Cortex of kidney (tissue), 1 donor: ENCODE measurements at places on chromosomes 5 and 9.

DNA sequence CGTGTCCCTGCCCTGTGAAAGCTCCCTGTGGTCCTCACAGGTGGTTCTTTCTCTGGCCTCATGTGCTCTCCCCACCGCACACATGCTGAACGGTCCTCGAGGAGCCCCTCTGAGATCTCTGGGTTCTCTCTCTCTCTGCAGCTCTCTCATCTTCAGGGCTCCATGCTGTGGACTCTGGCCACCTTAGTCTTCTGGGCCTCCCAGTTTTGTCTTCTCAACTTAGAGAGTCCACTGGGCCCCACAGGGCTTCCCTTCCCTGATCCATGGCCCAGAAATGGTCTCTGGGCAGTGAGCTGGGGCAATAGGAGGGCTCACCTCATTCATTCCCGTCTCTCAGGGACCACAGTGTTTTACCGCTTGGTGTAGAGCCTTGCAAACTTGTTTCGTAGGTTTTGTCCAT is 26.4 kb downstream of the FGD3 start:
- DNase-seq, result no peak

- no peak for DNase-seq
These were observed 58.0 kb upstream of the FBN2 start for GRCh38 chr5:128596071-128596470.

- DNase-seq, result no peak
These were observed 22.4 kb downstream of the PHF2 start for GRCh38 chr9:93598647-93599241.

DNA sequence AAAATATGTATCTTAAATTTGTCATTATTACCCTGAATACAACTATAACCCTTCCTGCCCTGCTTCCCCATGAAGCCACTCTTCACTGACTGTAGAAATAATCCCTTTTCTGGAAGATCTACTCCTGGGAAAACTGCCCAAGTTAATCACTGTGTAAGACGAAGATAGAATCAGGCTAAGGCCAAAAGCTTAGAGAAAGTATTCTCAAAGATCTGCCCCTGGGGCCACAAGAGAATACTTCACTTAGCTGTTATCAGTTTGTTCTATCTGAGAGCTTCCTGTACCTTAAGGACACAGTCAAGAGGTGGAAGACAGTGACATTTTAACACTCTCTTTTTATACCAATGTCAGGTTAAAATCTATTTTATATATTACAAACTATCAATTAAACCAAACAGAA is 33.8 kb downstream of the RNF145 start:
- no peak for DNase-seq

- no peak for DNase-seq
These were observed 85.4 kb downstream of the TRIM36 start for GRCh38 chr5:115084246-115084793.

DNA sequence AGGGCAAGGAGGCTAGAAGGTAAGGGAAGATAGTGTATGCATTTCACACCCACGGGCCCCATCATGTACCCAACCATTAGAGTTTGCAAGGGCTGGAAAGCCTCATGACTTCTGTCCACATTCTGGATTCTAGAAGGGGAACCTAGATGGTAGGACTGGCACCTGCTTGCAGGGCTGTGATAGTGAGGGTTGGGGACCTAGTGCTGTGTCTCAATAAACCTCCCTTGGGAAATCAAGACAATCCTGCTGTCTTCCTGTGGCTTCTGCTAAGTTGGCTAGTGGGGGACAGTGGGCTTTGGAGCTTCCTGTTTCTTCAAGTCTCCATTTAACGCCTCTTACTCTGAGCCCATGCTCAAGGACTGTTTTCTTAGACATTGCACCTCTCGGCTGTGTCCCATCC is 43.6 kb upstream of the SYNPO start:
- DNase-seq, result no peak

- no peak for DNase-seq
These were observed 6.2 kb downstream of the SKP2 start for GRCh38 chr5:36158144-36158543.

- no peak for DNase-seq
These were observed 13.2 kb upstream of the ZBTB43 start for GRCh38 chr9:126791406-126792230.

DNA sequence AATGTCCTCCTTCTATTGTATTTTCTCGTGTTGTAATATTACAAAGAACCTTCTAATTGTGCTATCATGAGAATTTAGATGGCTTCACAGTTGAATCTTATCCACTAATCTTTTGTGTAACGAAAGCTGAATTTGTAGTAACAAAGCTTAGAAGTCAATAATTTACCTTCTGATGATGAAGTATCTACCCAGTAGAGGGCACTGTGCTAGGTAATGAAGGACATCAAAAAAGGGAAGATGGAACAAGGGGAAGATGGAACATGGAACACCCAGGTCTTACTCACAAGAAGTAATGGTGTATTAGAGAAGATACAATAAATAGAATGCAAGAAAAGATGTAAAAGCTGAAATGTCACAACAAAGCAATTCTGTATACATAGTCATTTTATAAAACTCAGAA is 131.0 kb upstream of the CCNG1 start:
- DNase-seq, result no peak

DNA sequence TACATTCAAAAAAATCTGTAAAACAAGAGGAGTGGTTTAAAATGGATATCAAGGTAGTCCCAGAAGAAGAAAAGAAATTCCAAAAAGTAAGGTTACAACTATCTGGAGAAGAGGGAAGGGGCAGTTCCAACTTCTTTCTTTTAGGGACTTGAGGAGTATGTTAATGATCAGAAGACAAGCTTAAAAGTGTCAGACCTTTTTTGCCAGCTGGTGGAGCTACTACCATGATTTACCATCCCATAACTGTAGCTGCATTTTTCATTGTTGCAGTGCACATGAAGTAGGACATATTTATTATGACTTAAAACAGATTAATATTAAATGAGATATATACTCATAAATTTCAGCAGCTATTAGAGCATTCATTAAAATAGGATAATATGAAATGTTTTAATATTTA is 158.5 kb upstream of the RGS7BP start:
- no peak for DNase-seq

- no peak for DNase-seq
These were observed 55.2 kb upstream of the CTSL start for GRCh38 chr9:87670572-87671264.

GRCh38 chr9:89781838-89782540 is 177.2 kb downstream of the GADD45G start:
- DNase-seq, result no peak

- DNase-seq, result no peak
These were observed 155.1 kb downstream of the CCDC192 start for GRCh38 chr5:127858116-127858784.

- DNase-seq, result no peak
These were observed 139.6 kb upstream of the PHYKPL start for GRCh38 chr5:178372142-178372571.

DNA sequence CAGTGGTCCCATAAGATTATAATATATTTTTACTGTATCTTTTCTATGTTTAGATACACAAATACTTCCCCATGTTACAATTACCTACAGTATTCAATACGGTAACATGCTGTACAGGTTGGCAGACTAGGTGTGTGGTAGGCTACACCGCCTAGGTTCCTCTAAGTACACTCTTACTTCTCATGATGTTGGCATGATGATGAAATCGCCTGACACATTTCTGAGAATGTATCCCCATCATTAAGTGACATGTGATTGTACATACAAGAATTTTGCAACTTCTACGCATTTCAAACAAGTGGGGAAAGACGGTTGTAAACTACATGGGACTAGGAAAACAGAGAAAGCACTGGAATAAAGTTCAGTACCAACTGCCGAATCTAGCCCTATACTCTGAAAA is 53.3 kb downstream of the SETX start:
- DNase-seq, result no peak

- no peak for DNase-seq
These were observed 70.3 kb downstream of the ZSWIM6 start for GRCh38 chr5:61402244-61402823.

GRCh38 chr9:137042751-137043727 is 2.9 kb downstream of the NPDC1 start:
- no peak for DNase-seq

GRCh38 chr9:110047955-110048402 is 160.0 kb downstream of the C9orf152 start:
- no peak for DNase-seq

- no peak for DNase-seq
These were observed 102.4 kb downstream of the PCSK1 start for GRCh38 chr5:96330530-96331140.

DNA sequence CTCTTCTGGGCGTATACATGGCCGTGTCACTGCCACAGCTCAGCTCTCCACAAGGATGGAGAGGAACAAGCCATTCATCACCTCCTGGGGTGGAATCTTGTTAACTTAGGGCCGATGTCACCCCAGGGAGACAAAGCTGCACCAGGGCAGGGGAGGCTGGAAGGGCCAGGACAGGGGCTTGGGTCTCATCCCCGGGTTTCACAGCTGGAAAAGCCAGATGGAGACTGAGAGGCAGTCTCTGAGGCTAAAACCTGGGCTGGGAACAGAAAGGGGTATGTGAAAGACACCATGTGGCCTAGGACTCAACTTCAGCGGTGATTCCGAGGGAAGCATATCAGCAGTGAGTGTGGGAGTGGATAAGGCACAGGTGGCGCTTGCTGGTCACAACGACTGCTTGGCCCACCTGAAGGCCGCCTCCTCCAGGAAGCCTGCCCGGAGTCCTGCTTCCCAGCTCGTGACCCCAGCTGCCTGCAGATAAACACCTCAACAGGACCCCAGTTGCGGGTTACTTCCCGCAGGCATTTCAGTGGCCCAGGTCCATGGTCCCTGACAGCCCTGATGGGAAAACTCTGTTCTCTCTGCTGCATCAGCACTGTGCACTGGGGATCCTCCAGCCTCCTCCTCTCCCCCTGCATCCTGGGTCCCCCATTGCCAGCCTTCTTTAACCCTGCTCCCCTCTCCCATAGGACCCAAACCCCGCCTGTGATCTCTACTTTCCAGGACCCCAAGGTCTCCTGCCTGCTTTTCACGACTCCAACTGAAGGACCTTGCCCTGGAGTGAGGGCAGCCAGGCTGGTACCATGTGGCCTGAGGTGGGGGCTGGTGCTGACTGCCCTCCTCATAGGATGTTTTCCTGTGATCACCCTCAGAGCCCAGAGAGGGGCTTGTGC is 51.7 kb upstream of the FCN1 start:
- DNase-seq, result no peak

DNA sequence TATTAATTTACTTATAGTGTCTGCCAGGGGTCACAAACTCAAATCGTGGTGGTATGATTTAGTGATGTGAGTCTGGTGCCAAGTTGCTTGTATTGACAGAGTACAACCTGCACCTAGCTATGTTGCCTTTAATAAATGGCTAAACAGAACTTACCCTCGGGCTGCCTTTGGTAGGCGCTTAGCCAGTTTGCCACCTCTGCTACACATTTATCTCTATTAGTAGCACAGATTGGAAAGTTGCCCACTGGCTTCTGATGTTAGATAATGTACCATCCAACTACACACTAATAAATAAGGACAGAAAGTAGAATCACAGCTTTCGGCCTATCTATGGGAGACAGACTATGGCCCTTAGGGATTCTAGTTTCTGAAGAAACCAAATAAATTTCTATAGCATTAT is 368.4 kb downstream of the MAN2A1 start:
- DNase-seq, result no peak

- DNase-seq, result no peak
These were observed 110.7 kb downstream of the CFAP95 start for GRCh38 chr9:69931340-69931739.

GRCh38 chr9:108001237-108001636 is 511.7 kb upstream of the KLF4 start:
- no peak for DNase-seq

- no peak for DNase-seq
These were observed 280.6 kb downstream of the EBF1 start for GRCh38 chr5:158819095-158819494.

DNA sequence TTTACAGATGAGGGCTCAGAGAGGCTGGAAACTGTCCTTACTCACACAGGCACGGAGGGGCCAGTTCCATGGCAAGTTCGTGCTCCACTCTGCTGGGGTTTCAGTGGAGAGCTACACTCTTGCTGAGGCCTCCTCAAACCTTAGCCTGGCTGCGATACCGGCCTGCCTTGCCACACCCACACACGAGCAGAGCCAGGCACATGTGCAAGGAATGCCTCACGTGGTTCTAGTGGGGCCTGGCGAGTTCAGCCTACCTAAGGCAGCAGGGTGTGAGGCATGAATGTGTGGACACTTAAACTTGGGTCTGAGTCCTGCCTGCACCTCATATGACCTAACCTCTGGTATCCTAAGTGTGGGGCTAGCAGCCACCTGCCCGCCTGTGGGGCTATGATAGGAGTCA is 21.5 kb upstream of the PRDM12 start:
- DNase-seq, result no peak

GRCh38 chr5:139600336-139600949 is 39.3 kb downstream of the UBE2D2 start:
- DNase-seq, result no peak

DNA sequence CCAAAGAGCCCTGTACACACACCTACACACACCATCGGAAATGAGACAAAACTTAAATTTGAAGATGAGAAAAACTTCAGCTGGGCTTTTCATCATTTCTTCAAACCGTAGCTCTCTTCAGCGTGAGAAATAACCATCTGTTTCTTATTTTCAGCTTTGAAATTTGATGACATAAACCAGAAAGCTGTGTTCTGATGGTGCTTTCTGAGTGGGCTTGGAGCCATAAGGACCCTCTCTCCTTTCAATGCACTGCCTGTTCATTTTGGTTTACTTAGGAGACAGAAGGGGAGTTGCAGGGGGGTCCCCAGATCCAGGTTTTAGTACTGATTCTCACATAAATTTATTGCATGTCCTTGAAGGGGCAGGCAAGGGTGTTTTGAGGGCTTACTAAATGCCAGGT is 9.5 kb downstream of the FBXO10 start:
- DNase-seq, result no peak

DNA sequence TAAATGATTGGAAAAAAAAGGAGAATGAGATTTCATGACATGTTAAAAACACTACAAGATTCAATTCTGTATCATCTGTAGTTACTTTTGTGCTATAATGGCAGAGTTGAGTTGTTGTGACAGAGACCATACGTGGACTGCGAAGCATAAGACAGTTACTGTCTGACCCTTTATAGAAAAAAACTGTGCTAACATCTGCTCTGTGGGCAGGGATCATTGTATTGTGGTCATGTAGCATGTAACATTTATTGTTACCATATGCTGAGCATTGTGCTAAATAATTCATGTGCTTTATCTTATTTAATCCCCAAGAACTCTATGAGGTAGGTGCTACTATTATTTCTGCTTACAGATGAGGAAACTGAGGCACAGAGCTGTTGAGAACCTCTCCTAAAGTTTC is 147.3 kb upstream of the HMHB1 start:
- no peak for DNase-seq
